ENCODE measurements at places on chromosomes 1 and 21. TPM values are rescaled to one million over a fixed set of nuclear protein-coding genes. Genes with fewer than 3 reads are reported as not detected.

The BNIPL gene
- 0.52 TPM for polyA plus RNA-seq

The PCP4 gene
- polyA plus RNA-seq = 1.1 TPM

The NPHS2 gene
- polyA plus RNA-seq = not detected

The PAX7 gene
- 38.4 TPM for polyA plus RNA-seq

The CNR2 gene
- 0.12 TPM for polyA plus RNA-seq

The JTB gene
- 87.5 TPM for polyA plus RNA-seq

The MYOC gene
- polyA plus RNA-seq = 3.1 TPM

The TGFBR3 gene
- 33.9 TPM for polyA plus RNA-seq

The IVL gene
- polyA plus RNA-seq = 6.0 TPM

GRCh38 chr1:222522105-222522915 is 25.6 kb downstream of the HHIPL2 start:
- no peak for DNase-seq

DNA sequence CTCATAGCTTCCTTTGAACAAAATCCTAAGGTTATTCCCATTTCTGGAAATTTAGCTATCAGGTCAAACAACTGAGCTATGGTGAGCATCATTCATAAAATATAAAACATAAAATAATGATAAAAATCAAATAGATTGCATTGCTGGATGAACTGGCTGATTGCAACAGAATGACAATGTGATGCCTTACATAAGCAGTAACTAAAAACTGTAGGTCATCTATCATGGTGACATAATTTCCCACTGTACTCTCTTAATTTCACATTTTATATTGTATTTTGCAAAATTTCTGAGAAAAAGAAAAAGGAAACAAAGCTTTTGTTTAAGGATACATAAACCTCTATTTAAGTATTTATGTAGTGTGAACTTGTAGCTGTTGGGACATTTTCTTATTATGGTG is 4.6 kb downstream of the PTGER3 start:
- DNase-seq = no peak

DNA sequence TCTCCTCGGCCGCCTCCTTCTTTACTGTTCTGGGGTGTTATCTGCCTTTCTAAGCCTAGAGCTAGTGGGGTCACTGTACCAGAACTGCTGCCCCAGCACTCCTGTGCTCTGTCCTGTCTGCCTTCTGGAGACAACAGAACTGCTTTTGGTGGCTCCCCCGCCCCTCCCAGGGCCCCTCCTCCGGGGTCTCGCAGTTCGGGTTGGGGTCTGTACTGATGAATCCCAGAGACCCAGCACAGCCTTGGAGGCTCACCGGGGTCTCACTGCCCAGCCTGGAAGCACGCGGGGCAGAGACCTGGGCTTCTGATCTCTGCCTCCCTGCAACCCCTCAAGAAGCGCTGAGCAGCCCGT is 3.2 kb upstream of the PLEKHA6 start:
- no peak for DNase-seq

GRCh38 chr1:115755456-115756370 is 12.8 kb downstream of the CASQ2 start:
- no peak for DNase-seq

DNA sequence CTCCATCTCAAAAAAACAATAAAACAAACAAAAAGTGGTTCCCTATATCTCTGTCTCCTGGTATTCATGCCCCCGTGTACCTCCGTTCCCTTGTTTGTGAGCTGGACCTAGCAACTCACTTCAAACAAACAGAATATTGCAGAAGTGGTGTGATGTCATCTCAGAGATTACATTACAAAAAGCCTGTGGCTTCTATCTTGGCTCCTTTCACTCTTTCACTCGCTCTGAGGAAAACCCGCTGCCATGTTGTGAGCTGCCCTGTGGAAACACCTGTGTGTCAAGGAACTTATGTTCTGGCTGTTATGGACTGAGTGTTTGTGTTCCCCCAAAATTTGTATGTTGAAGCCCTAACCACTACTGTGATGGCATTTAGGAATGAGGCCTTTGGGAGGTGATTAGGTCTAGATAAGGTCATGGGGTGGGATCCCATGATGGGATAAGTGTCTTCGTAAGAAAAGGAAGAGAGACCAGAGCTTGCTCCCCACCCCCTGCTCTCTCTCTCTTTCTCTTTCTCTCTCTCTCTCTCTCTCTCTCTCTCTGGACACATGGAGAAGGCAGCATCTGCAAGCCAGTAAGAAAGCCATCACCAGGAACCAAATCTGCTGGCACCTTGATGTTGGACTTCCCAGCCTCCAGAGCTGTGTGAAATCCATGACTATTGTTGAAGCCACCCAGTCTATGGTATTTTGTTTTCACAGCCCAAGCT is 7.4 kb upstream of the HYI start:
- no peak for DNase-seq

DNA sequence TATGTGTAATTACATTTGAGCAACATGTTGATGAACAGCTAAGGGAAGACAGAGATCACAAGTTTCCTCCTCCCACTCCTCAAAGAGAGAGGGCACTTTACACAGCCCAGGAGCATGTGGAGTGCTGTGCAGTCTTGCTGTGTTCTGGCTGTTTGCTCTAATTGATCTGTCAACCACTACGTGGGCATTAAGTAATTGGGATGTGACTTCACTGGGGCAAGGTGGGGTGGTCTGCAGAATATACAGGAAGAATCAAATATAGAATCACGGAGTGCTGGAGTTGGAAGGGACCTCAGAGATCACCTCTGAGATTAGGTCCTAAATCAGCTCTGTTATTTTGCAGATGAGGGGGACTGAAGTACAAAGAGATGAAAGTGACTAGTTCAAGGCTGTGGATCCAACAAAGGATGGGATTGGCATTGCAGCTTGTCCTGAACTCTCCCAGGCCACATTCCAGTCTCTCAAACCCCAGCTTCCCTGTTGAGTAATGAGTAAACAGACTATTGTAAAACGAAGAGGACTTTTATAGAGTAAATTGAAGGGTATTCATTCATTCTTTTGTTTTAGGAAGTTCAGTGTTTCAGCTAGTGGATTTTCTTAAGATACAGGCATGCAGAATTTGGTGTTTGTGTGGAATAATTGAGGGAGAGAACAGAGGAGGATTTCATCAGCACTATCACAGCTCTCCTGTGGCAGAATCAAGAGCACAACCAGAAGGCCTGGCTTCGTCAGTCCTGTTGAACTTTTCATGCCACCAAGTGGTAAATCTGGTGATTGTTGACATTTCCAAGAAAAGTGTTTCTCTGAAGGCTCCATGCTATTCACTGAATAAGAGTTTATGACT is 22.4 kb downstream of the NOS1AP start:
- DNase-seq = no peak

DNA sequence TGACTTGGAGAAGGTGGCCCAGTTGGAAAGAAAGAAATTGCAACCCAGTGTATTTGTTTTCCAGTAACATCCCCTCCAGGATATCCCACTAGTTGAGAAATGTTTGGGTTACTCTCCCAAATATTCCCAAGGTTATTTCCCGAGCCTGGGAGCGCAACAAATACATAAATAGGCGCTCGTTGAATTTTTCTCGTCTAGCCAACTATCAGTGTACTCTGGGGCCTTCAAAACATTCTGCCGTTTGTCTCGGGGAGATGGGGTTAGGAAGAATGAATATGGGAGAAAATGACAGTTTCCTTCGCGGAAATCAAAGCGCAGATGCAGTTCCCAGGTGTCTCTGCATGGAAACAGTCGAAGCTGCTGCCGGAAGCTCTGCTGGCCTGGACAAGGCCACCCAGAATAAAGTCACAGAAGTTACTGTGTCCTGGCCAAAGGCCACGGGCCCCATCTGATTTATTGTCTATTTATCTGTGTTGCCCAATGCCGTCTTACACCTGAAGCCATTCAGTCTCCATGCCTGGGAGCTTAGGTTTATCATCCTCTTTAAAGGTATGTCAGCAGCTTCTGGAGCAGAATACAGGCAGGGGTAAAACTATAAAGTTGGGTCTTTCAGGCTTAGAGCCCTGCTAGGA is 1.0 kb downstream of the C1orf115 start:
- no peak for DNase-seq

GRCh38 chr21:23394458-23394857 is 2212.8 kb downstream of the MRPL39 start:
- no peak for DNase-seq

- peak; percentile 8 for DNase-seq
Observed at GRCh38 chr1:240946926-240947325, 335.0 kb upstream of the GREM2 start.

DNA sequence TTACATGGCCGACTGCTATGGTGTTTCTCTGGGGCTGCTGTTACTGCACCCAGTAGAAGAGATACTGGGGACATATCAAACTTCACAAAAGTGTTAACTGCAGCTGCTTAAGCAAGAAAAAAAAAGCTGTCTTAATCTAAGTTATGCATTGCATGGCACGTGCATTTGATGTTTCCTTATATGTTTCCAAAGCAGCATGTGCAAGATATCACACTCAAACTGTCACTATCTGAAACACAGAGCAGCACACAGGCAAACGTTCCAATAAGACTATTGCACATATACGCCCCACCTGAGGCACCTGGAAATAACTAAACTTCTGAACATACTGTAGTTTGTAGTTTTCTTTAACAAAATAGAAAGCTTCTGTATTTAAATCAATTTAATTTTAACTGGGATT is 671.4 kb upstream of the ADGRL2 start:
- no peak for DNase-seq

- DNase-seq = no peak
Observed at GRCh38 chr1:119600561-119600960, 47.5 kb downstream of the ZNF697 start.

DNA sequence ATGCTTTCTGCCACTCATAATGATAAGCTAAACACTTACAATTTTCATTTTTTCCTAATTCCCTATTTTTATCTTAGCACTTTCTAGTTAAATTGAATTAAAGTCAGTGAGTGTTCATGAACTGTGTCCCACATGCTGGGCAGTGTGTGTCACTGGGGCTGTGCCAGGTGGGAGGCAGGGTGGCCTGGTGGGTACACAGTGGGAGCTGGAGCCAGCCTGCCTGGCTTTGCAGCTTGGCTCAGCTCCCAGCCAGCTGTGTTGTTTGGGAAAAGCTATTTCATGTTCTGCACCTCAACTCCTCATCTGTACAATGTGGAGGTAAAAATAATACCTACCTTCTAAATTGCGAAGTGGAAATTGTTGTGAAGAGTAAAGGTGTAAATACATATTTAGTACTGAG is 238.4 kb downstream of the PLA2G4A start:
- no peak for DNase-seq

DNA sequence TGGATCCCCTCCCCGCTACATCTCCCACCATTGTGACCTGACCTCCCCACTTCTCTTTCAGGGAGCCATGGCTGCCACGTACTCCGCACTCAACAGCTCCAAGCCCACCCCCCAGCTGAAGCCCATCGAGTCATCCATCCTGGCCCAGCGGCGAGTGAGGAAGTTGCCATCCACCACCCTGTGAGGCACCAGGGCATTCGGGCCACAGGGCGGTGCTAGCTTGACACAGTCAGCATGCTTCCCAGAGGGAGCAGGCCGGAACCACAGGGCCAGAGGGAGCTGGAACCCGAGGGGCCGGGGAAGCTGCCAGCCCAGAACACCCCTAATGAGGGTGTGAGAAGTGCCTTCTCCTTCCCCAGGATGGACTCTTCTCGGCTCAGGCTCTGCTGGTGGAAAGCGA is 44.5 kb downstream of the RPS6KA1 start:
- DNase-seq = no peak

DNA sequence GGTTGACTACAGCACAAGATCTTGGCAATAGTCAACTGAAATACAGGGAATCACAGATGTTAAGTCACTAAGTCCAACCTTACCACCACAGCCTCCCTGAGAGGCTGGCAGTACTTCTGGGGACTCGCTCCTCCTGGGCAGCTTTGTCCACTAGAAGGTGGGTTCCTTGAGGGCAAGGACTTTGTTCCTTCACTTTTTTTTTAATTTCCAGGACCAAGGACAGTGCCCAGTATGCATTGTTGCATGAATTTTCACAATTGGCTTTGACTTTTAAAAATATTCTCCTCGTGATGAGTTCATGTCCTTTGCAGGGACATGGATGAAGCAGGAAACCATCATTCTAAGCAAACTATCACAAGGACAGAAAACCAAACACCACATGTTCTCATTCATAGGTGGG is 96.7 kb upstream of the IGSF21 start:
- peak; percentile 36 for DNase-seq

DNA sequence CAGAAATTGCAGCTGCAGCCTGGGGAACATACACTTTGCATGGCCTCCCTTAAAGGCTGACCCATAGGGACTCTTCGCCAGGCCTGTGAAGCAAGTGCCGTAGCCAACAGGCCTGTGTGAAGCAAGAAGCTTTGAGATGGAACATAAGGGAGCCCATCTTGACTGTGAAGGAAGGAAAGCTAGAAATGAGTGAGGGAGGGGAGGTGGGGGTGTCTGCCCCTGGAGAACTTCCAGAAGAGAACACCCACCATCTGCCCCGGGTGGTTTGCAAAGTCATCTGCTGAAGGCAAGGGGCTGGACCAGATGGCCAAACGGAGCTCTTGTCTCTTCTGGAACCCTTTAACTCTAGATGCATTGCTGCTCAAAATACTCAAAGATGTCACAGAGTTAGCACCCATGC is 103.3 kb upstream of the GRIK3 start:
- DNase-seq = no peak

DNA sequence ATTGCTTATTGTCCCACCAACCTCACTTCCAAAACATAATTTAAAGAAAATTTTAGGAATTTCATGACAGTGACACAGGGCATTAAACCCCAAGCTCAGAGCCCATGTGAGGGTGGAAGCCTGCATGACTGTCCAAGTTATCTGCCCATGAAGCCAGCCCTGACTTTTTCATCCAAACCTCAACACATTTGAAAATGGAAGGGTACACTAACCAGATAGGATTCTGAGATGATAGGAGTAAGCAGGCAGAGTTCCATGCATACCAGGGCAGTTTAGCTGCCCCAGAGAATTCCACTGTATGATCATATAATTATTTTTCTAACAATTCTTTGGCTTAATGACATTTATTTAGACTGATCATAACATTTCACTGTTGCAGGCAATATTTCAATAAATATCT is 986.0 kb downstream of the TTLL7 start:
- no peak for DNase-seq

GRCh38 chr1:78275906-78276685 is 214.7 kb upstream of the PTGFR start:
- no peak for DNase-seq

Measured in muscle of back (tissue), 13 donors.